Vein endothelial cell (primary cell): ENCODE measurements at places on chromosomes 5 and 9. TPM values are rescaled to one million over a fixed set of nuclear protein-coding genes. Genes with fewer than 3 reads are reported as not detected.

The GALNT12 gene
- total RNA-seq: under 0.01 and 0.76 TPM in 2 replicates

The MYO10 gene
- 133 and 138 TPM in 2 replicates for total RNA-seq

The GPX3 gene
- total RNA-seq: 2.3 and 10.4 TPM in 2 replicates

The CDX1 gene
- not detected in 2 replicates for total RNA-seq

The FRMPD1 gene
- total RNA-seq: not detected in 2 replicates

The LCN15 gene
- not detected in 2 replicates for total RNA-seq
